ENCODE measurements at places on chromosomes 11 and 22.

DNA sequence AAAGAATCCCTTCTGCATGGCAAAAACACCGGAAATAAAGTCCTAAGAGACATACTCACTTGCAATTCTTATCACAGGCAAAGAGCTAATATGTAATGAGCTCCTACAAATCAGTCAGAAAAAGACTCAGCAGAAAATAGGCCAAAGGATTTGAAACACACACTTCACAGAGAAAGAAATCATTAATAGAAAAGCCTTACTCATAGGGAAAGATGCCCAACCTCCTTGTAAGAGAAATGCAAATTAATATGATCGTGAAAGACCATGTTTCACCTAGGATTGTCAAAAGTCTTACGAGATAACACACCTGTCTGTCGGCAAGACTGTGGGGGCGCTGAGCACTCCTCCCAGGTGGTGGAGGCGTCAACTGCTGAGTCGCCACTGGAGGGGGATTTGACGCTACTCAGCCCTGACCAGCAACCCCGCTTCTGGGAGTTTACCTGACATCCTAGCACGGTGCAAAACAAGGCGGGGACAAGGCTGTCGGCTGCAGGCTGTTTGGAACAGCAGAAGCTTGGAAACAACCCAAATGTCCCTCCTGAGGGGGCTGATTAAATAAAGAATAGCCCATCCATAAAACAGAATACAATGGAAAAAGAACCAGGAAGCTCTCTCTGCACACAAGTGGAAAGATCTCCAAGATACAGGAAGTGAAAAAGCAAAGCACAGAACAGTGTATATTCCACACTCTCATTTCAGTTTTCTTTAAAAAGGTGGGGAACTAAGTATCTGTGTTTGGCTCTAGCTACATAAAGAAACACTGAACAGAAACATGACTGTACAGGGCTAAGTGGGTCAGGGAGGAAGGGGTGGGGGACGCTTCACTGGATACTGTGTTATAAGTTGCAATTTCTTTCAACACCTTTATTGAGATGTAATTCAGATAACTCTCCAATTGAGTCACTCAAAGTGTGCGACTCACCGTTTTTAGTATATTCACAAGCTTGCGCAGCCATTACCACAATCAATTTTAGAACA lies 11.5 kb downstream of the CSNK1E start:
- DNase-seq, result no peak

DNA sequence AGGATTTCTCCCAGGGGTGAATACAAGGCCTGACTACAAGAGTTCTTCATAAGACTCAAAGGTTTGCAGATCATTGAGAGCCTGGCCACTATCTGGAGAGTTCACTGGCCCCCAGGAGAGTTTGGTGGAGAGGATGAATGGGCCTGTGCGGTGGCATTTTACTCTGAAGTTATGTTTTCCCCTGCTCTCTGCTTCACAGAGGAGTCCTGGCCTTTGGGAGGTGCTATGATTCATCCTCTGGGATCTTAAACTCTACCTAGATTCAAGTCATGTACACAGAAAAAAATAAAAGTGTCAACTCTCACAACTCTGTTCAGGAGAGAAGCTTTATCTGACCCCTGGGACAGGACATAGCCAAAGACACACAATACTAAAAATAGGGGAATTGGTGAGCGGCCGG lies 159.1 kb upstream of the CARD18 start:
- no peak for DNase-seq

DNA sequence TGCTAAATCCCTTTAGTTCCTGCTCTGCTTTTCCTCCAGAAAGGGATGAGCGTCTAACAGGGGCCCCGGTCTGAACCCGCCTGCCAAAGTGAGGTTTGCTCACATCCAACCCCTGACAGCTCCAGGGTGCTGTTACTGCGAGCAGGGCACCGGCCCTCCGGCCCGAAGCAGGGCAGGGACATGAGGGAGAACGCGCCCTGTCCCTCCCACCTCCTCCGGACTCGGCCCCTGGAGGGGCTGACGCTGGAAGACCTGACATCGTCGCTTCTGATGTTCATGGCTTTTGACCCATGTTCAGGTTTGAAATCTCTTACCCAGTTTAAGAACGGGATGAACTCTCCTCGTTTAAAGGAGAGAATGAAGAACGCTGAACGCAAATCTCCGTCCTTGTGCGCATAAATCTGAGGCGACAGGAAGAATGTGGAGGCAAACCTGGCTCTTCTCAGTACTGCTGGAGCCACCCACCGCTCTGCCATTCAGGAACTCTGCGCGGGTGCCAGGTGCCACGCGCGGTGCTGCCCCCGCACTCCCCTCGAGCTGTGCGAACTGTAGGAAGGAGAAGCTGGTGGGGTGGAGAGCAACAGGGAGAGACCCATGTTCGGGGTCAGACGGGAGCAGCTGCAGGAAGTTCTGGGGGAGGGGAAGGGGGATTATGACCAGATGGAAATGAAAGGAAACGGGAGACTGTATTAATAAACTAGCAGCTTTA lies 826 bp upstream of the EEF1G start:
- no peak for DNase-seq

DNA sequence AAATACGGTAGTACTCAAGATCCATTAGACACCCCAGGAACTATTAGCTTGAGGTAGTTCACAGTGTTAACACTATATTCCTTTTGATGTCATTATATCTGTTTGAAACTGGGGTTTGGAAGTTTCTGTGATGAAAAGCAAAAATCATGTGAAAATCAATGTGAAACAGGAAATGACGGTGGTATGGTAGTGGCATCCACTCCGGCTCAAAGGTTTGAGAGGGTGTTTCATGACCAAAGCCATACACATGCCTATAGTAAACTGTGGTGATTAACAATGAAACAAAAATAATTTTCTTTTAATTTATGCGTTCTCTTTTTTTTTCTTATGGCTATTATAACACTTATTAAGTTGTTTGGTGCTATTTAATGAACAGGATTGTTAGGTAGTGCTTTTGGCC lies 10.9 kb downstream of the RAB38 start:
- DNase-seq, result no peak

DNA sequence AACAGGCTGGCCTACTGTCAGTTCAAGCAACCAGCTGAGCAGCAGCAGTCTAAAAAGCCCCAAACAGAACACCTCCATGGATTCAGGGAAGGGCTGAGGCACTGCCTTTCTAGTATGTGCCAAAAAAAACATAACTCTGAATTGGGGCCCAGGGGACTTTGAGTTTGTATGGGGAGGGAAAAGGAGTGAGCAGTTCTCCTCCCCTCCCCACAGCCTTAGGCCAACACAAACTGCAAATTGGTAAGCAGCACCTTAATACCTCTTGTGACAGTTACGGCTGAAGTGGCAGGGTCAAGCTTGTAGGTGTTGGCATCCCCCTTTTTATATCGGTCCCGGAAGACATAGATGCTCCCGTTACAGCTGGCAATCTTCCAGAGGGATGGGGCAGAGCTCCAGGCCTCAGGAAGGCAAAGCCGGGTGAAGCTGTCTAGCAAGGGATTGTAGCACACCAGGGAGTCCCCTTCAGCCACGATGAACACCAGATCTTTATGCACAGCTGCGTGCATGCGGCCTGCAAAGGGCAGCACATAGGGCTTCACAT lies 6.0 kb downstream of the KBTBD4 start:
- no peak for DNase-seq

All from hematopoietic multipotent progenitor cell treated with erythropoietin and hydrocortisone succinate and interleukin-3 and kit ligand, for 15 days (in vitro differentiated cells).